Activated CD8-positive, alpha-beta memory T cell treated with anti-CD3 and anti-CD28 coated beads for 4 hours (primary cell): ENCODE measurements at places on chromosomes 7 and 10.

DNA sequence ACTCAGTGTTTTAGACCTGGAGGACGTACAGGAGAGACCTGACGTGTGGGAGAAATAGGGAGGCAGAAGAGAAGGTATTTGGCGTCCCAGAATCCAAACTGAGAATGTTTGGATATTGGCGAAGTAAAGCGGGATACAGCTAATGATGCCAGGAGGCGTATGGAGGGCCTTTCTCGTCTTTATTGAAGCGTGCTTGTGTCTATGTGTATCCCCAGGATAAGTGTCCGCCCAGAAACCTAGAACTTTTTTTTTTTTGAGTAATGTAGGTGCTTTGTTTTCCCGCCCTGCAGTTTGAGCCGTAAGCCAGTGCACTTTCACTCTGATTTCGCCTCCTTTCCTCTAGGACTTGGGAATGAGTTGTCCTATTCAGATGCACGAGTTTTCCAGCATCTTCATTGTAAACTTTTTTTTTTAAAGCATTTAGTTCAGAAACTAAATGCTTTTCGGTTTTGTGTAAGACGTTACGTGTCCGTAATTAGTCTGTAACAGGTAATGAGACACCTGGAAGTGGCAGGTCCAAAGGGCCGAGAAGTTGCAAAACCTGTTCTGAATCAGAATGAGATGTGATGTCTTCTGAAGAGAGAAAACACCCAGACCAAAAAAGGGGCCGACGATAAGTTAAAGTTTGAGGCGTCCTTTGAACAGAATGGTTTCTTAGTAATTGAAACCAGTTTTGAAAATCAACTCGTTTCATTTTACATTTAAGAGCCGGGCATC lies 746 bp downstream of the ARL5B start:
- no peak for DNase-seq

DNA sequence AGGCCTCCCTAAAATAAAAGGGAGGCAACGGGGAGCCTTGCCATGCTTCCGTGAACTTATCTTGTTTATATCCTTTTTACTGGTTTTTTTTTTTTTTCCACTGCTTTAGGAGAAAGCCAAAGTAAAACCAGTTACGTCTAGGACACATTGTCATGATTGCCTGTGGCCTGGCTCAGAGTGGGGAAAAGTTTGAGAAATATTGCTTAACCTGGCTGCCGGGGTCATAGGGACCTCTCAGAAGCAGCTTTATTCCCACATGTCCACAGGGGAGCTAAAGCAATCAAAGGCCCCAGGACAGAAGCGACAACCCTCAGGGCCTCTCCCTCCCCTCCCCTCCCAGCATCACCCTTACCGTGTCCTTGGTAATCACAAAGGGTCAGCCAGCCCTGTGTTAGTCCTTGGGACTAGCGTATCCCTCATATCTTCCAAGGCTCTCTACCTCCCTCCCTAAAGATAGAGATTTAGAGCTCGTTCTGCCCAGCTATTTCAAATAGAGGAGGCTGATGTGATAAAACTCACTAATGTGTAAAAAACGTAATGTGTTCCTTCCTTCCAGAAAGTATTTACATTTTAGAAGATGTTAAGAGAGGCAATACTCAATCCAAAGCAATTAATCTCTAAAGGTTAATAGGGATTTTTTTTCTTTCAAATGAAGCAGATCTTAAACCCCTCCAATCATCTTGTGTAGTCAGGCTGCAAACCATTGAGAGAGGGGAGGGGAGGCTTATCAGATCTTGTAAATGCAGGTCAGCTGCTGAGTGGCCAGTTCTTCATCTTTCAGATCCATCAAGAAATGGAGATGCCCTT lies 64.8 kb upstream of the PRKAR2B start:
- no peak for DNase-seq

- DNase-seq = no peak
Measured at GRCh38 chr7:114047889-114048288, 129.1 kb upstream of the PPP1R3A start.

GRCh38 chr10:3445648-3446047 lies 273.1 kb upstream of the PITRM1 start:
- DNase-seq = no peak

DNA sequence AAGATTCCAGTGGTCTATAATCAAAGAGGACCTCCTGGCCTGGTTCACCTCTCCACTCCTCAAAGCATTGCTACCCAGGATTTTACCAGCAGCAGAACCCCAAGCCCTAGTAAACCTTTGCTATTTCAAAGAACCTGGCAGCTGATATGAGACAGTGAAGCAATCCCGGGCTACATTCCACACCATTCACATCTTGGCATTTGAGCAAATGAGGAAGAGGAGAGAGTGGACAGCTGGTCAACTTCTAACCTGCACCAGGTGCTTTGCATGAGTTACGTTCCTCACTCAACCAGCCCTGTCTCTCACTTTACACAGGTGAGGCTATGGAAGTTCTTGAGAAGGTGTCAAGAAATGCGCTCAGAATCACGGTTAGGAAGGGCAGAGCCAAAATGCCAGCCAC lies 1.1 kb downstream of the CCDC3 start:
- DNase-seq = no peak

DNA sequence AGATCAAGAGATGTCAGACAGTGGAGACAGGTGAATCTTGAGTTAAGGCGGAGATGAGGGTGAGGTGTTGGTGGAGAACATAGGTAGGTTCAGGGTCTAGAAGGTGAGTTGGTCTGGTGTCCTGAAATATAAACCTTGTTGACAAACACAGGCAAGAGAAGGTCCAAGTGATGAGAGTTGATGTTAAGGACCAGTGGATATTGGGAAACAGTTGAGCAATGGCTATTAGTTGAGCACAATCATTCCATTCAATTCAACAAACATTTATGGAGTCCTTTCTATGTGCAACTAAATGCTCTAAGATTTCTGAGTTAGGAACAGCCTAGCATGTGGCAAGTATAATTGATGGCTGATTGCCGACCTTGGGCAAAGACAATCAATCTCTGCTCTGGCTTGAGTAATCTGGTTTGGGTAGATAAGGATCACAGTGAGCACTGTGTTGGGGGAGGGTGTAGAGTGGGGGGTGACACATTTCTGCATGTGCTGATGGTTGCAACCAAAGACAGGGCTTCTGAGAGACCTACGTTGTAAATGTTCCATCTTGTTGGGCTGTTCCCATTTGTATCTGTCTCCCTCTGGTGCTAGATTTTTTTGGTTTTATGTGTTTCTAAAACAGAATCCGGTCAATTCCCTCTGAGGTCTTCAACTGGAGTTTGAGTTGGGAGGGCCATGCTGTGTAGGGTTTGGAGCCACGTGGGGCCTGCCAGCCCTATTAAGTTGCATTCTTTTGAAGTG lies 201.1 kb downstream of the BAMBI start:
- no peak for DNase-seq
